Progenitor cell of endocrine pancreas (in vitro differentiated cells): ENCODE measurements at places on chromosomes 5 and 9. TPM values are rescaled to one million over a fixed set of nuclear protein-coding genes. Genes with fewer than 3 reads are reported as not detected.
A peak's percentile ranks its signal among the peaks of the same experiment; 100 is the strongest.

DBH gene
- not detected in 2 replicates for total RNA-seq

HACD4 gene
- total RNA-seq: 0.72 and 0.80 TPM in 2 replicates

FCN1 gene
- total RNA-seq: not detected in 2 replicates

DNA sequence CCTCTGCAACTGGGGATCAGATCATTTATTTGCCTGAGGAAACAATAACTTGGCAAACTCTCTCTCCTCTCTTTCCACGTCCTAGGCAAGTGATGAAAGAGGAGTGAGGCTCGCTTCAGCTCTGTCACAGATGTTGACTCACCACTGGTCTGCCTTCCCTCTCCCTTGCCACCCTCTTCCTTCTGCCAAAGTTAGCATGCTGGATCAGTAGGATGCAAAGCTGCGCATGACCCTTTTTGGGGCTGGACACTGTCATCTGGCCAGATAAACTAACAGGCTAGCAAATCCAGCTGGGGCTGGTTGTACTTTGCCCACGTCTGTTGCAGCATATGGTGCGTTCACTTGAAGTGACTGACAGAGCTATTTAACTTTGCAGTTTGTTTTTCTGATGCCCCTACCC, 36.2 kb upstream of the SMARCA2 start:
- H3K4me3 ChIP-seq: no peak overlapping the region
- no peaks in the 10 kb centered on the region for H3K27me3 ChIP-seq
- no peaks in the 10 kb centered on the region for H3K36me3 ChIP-seq
- peak overlapping the region; percentile 7 for H3K27ac ChIP-seq
- peaks cover 4% of the 10 kb centered on the region for H3K4me1 ChIP-seq

GRCh38 chr5:56514245-56514644, 281.1 kb upstream of the ANKRD55 start:
- DNase-seq: no peak
- no peak overlapping the region for H3K4me3 ChIP-seq
- H3K27me3 ChIP-seq: peaks cover 27% of the 10 kb centered on the region
- peak overlapping the region; percentile 67 for H3K27ac ChIP-seq
- H3K4me1 ChIP-seq: peaks cover 29% of the 10 kb centered on the region
- H3K36me3 ChIP-seq: no peaks in the 10 kb centered on the region

DNA sequence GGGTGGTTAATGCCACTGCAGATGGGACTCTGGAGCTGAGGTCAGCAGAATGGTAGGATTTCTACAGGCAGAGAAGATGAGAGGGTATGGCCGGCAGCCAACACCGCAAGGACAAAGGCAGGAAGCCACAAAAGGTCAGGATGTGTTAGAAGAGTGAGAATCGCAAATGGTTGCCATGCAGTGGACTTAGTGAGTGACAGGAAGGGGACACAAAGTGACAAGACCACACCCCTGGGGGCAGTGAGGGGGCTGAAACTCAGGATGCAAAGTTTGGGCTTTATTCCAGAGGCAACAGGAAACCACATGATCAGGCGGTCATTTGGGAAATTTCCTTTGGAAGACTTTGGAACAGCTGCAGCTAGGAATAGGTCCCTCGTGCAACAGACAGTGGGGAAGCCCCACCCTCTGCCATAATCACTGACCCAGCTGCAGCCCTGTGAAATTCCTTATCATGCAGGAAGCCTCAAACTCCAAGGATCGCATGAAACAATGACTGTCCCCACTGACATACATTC, 14.2 kb upstream of the CCDC180 start:
- no peak for DNase-seq
- H3K4me1 ChIP-seq: no peaks in the 10 kb centered on the region
- H3K4me3 ChIP-seq: no peak overlapping the region
- H3K36me3 ChIP-seq: peaks cover 19% of the 10 kb centered on the region

GRCh38 chr9:99269416-99269815, 47.3 kb downstream of the SEC61B start:
- DNase-seq: no peak
- H3K4me1 ChIP-seq: peaks cover 8% of the 10 kb centered on the region
- peaks cover 1% of the 10 kb centered on the region for H3K36me3 ChIP-seq
- no peaks in the 10 kb centered on the region for H3K27me3 ChIP-seq
- no peak overlapping the region for H3K4me3 ChIP-seq

GRCh38 chr5:147610798-147611197, 100.9 kb upstream of the DPYSL3 start:
- no peak overlapping the region for H3K4me3 ChIP-seq
- H3K4me1 ChIP-seq: peaks cover 5% of the 10 kb centered on the region
- no peaks in the 10 kb centered on the region for H3K27me3 ChIP-seq
- H3K36me3 ChIP-seq: peaks cover 8% of the 10 kb centered on the region

- peaks cover 19% of the 10 kb centered on the region for H3K27me3 ChIP-seq
- peaks cover 5% of the 10 kb centered on the region for H3K4me1 ChIP-seq
- no peak overlapping the region for H3K4me3 ChIP-seq
Observed at GRCh38 chr9:79812099-79812498, 240.3 kb downstream of the TLE4 start.

DNA sequence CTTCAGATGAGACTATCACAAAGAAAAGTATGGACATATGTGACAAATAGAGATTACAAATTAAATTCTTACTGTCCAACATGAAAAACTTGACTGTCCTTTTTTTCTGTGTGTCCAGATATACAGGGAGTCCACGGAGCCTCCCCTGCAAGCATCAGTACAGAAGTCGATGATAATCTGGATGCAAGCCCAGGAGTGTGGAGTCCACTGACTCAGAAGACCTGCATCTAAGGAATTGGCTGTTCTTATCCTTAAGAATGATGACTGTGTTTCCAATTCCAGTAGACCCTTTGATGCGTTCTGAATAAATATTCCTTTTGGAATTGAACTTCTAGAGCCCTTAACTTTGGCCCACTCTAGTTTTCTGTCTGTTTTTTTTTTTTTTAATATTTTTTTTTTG, 56.7 kb upstream of the TAF11L2 start:
- no peak for DNase-seq
- no peak overlapping the region for H3K4me3 ChIP-seq
- H3K4me1 ChIP-seq: no peaks in the 10 kb centered on the region
- no peaks in the 10 kb centered on the region for H3K36me3 ChIP-seq

DNA sequence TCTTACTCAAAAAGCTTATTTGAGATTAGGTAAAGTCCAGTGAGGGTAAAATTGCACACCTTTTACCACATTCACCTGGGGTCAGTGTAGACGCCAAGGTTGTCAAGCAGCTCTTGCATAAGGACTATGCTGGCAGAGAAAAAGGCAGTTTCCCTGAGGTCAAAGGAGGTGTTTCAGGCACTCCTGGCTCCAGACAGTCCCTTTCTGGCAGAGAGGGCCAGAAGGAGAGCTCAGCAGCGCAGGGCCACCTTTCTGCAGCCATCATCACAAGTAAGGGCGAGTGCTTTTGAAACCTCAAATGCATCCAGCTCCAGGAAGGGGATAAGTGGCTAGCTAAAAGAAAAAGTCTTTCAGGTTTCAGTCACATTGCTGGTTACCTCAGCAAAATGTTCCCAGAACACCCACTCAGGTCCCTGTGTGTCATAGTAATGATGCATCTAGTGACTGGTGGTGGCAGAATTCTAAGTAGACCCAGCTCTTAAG, 16.7 kb upstream of the IL13 start:
- no peaks in the 10 kb centered on the region for H3K4me1 ChIP-seq
- H3K27me3 ChIP-seq: no peaks in the 10 kb centered on the region
- no peak overlapping the region for H3K4me3 ChIP-seq
- H3K36me3 ChIP-seq: peaks cover 31% of the 10 kb centered on the region

GRCh38 chr5:172910828-172911627, 48.2 kb upstream of the RPL26L1 start:
- H3K27me3 ChIP-seq: no peaks in the 10 kb centered on the region
- H3K27ac ChIP-seq: no peak overlapping the region
- peaks cover 7% of the 10 kb centered on the region for H3K4me1 ChIP-seq
- peaks cover 10% of the 10 kb centered on the region for H3K36me3 ChIP-seq
- H3K4me3 ChIP-seq: no peak overlapping the region

GRCh38 chr9:21505425-21506179, 23.5 kb upstream of the IFNE start:
- no peak for DNase-seq
- H3K4me3 ChIP-seq: no peak overlapping the region
- no peaks in the 10 kb centered on the region for H3K36me3 ChIP-seq
- peaks cover 41% of the 10 kb centered on the region for H3K4me1 ChIP-seq
- H3K27ac ChIP-seq: no peak overlapping the region
- H3K27me3 ChIP-seq: no peaks in the 10 kb centered on the region

- H3K4me1 ChIP-seq: peaks cover 2% of the 10 kb centered on the region
- H3K27me3 ChIP-seq: peaks cover 8% of the 10 kb centered on the region
- H3K4me3 ChIP-seq: no peak overlapping the region
- H3K27ac ChIP-seq: no peak overlapping the region
Observed at GRCh38 chr5:91983869-91984268, 600.8 kb upstream of the ARRDC3 start.
